GM13976 (cell line): ENCODE measurements at places on chromosomes 1 and 21.

DNA sequence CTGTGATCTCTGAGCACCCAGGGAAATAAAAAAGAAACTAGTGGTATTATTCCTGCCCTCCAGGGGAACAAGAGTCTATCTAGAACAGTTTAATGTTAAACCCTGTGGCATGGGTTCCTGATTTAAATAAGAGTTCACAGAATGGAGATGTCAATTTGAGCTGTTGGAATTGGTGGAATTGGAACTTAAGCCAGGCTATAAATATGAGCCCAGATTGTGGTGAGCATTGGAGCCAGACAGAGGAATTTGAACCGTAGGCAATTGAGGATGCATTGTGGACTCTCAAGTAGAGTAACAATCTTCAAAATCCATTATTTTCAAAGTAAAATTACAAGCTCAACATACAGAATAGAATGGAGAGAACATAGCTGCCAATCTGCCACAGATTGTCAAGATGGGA is 98.2 kb downstream of the NEK7 start:
- no peak for DNase-seq

DNA sequence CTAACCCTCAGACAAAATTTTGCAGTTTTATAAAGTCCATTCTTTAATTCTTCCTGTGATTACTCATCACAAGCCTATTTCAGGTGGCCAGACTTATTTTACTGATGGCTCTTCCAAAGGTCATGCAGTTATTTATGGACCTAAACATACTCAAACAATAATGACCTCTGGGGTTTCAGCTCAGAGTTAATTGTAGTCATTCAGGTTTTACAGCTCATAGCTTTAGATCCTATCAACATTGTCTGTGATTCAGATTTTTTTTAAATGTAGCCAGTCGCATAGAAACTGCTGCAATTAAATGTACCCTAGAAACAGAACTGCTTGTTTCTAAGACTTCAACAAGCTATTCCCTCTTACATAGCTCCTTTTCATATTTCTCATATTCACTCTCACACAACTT is 270.8 kb downstream of the COL11A1 start:
- DNase-seq = no peak

DNA sequence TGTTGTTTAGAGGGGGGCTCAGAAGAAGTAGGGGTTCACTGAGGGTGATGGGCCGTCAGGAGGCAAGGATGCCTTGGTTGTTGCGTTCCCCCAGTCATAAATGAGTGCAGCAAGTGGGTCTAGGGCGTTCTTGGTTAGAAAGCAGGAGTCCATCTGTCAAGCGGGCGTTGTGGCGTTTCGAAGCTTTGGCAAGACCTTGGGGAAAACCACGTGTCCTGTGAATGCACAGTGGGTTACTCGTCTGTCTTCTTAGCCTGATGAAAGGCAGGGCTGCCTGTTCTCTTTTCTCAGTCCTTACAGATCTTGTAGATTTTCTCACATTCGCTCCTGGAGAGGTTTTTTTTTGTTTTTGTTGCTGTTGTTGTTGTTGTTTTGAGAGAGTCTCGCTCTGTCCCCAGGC is 6.3 kb upstream of the ZNF496 start:
- DNase-seq = no peak

DNA sequence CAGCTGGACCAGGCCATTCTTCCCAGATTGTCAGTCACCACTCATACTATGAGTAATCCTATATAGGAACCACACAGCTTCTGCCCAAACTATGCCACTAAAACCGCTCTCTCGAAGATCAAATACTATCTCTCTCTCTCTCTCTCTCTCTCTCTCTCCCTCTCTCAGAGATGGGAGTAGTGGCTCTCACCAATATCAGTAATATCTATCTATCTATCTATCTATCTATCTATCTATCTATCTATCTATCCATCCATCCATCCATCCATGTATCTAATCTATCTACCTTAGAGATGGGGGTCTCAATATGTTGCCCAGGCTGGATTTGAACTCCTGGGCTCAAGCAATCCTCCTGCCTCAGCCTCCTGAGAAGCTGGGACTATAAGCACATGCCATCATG is 4.7 kb upstream of the HIPK1 start:
- DNase-seq = no peak

GRCh38 chr1:29338908-29339575 is 102.7 kb downstream of the PTPRU start:
- no peak for DNase-seq

DNA sequence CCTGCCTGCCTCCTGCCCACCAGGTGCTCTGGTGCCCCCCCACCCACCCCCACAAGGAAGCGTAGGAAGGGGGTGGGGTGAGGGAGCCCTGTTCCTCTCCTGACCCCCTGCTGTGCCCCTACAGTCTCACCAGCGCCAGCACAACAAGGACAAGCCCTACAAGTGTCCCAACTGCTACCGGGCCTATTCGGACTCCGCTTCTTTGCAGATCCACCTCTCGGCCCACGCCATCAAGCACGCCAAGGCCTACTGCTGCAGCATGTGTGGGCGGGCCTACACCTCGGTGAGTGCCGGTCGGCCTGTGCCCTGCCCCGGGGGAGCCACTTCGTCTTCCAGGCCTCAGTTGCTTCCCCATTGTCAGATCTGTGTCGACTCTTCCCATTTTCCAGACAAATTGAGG is 25.9 kb downstream of the A3GALT2 start:
- no peak for DNase-seq

DNA sequence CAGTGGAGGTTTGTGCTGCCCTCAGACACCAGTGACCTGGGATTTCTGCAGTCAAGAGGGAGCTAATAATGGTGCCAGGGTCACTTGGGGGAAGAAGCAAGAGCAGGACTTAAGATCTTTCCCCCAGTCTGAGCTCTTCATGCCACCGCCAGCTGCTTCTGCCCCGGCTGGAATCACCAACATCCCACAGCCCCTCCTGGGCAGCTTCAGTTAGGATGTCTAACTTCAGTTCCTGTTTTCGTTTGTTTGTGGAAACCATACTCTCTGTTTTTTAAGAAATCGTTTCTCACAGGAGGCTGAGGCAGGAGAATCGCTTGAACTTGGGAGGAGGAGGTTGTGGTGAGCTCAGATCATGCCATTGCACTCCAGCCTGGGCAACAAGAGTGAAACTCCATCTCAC is 25.6 kb upstream of the PRDM2 start:
- DNase-seq = no peak

GRCh38 chr1:38258085-38258627 is 211.6 kb upstream of the POU3F1 start:
- no peak for DNase-seq

DNA sequence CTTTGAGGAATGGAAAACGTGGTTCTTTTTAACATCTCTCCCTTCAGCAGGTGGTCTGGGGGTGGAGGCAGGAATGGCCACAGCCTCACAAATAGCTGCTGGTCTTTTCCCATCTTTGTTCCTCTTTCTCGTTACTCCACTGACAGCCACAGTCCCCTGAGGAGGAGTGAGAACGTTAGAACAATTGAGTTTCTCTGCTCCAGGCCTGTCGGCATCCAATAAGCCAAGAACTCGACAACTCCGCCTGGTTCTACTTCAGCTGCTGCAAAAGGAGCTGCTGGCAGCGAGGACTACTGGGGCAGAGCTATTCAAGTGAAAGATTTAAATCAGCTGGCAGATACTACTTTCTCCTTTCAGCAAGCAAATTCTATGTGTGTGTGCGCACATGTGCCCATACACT is 169.5 kb upstream of the GALNT2 start:
- no peak for DNase-seq

DNA sequence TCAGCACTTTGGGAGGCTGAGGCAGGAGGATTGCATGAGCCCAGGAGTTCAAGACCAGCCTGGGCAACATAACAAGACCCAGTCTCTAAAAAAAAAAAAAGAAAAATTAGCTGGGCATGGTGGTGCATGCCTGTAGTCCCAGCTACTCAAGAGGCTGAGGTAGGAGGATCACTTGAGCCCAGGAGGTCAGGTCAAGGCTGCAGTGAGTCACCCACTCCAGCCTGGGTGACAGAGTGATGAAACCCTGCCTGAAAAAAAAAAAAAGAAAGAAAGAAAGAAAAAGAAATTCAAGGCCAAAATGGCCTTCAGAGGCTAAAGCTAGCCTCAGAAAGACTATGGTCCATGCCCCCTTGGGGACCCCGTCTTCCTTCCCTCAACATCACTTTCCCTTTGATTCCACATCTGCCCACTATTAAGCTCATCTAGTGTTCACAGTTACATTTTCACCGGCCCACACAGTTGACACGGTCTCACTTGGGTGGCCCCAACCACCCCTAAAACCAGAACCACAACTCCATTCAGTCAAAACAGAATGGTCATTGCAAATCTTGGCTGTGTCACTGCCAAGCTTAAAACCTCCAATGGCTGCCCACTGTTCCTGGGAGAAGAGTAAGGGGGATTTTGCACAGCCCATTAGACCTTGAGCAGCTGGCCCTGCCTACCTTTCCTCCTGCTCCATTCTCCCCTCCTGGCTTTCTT is 2.1 kb upstream of the CAPN8 start:
- DNase-seq = no peak

DNA sequence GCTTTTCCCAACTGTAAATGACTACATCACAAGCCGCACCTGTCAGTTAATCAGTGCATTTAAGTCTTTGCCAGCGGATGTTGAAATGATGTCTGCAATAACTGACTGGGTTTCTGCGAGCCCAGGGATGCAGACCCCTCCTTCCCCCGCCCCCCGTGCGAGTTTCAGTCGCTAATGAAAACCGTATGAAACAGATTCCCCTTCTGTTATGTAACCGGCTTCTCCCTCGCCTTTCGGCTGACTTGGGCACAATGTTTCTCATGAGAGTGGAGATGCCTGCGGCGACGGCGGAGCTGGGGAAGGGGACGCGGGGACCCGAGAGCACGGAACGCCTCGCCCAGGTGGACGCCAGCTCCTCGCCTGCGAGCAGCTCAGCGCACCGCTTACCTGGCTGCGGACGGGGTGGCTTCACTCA is 753 bp downstream of the KCNJ6 start:
- DNase-seq = no peak

DNA sequence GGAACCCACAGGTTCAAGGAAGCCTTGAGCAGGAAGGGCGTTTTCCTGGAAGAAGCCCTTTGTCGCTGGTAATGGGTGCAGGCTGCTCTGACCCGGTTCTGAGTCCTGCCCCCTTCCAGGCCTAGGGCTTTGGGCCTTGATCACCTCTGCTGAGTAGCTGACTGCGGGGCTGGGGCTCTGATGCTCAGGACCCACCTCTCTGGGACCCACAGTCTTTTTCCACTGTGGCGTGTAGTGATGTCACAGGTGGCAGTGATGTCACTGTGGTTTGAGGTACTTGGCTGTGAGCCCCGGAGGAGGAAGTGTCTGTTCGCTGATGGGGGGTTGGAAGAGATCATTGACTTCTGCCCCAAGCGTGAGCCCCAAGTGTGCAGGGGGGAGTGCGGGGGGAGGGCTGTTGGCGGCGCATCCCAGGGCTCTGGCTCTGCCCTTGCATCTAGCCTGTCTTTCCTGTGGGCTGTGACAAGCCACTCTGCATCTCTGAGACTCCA is 6.9 kb downstream of the TNFRSF1B start:
- DNase-seq = peak; percentile 74

DNA sequence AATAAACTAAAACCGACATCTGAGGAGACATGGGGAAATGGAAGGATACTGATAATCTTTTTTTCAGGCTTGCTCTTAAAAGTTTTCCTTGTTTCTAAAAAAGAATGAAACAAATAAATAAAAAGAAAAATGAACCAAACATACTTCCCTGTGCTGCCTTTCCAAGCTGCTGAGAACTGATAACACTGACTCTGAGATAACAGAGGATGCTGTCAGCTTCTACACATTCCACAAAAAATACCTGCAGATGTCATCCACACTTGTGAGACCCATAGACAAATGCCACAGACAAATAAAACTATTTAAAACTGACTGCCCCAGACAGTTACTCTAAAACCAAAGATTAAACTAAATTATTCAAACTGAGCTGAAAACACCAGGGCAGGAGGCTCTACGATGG is 12.0 kb upstream of the OR6K3 start:
- DNase-seq = no peak

DNA sequence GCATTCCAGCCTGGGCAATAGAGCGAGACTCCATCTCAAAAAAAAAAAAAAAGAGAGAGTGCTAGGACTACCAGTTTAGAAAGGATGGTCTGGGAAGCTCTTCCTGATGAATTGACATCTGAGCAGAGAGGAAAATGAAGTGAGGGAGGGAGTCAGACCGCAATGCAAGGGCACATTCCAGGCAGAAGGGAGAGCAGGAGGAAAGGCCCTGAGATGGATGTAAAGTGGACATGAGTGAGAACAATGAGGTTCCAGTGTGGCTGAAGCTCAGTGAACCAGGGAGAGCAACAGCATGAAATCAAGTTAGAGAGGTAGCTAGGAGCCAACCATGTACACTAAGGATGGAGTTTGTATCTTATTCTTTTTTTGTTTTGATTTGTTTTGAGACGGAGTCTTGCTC is 55.9 kb upstream of the SPOCD1 start:
- no peak for DNase-seq

DNA sequence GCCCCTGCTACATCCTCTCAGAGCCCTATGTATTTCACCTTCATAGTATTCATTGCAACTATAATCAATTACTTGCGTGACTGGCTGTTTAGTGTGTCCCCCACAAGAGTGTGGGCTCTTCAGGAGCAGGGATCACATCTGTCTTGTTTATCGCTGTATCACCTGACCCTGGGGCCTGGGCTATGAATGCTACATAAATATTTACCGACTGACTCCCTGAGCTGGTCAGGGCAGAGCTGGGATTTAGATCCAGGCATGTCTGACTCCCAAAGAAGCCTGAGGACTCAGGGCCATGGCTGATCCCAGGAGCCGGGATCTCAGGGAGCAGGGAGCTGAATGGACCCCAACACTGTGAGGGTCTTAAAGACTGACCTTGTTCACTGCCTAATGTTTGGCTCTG is 49.7 kb downstream of the AHDC1 start:
- DNase-seq = no peak

DNA sequence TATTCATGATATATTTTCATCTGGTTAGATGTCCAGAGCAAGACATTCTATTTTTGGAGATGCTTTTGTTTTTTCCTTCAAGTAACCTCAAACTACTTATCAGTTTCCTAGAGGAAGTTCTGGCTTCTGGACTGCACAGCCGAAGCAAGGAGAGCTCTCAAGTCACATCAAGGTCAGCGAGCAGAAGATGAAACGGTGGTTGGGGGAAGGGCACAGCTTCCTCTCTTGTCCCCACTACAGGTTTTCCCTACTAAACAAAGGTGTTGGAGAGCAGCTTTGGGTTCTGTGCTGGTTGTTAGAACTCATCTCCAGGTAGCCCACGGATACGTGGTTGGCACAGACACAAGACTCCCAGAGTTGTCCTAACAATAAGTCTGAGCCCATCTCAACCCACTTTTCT is 5.1 kb upstream of the PLEKHO1 start:
- no peak for DNase-seq

GRCh38 chr21:38284216-38284615 is 27.4 kb downstream of the KCNJ15 start:
- no peak for DNase-seq

DNA sequence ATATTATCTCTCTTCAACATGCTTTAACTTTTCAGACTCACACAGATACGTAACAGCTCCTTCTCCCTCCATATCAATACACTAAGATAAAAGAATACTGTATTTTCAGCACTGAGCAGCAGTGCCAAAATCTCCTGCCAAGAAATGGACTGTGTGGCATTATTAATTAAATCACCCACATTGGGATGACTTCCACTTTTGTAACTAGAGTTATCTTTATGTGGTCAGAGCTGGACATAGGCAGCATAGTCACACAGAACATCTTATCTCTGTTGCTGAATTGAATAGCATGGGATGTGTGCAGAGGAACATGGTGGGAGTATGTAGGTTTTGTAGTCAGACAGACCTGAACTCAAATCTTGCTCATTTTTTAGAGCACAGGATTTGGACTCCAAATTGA is 41.4 kb upstream of the CACYBP start:
- DNase-seq = no peak
